Stimulated activated CD8-positive, alpha-beta memory T cell treated with anti-CD3 and anti-CD28 coated beads, Interleukin-15, amount 100 ng/mL, for 24 hours (primary cell): ENCODE measurements at places on chromosomes 3 and 15.

DNA sequence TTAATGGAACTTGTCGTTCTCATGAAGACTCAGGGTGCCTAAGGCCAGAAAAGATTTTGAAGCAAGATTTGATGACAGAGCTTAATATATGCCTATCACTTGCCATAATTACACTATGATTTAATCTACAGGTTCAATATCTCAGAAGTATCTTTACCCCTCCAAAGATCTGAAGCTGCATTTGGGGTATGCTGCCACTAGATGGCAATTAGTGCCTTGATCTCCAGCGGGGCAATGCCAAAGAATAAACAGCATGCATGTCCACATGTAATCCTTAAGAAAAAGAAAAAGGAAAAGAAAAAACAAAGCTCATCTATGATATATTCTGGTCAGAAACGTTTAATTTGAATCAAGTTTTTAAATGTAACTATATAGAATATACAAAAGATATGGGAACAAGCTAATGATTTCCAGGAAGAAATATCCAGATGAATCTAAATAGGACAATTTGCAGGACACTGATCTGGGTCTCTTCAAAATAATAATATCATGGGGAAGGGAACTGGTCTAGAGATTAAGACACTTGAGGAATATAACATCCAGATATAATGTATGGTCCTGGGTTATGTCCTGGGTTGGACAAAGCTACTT lies 55.0 kb upstream of the SOX14 start:
- no peak for DNase-seq

DNA sequence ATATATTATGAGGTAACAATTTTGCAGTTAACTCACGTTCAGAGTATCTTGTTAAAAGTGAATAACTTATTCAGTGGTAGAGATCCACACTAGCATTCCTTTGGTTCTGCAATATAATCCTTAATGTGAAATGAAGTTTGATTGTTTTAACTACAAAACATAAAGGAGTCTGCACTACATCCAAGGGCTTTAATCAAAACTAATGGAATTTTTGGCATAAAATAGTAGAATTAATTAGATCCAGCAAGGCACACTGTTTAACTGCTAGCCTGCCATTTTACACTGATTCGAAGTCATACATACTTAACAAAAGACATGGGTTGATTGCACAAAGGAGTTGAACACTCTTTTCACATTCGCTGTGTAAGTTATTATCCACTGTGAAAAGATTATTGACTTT lies 263.0 kb upstream of the ROBO2 start:
- DNase-seq: no peak

DNA sequence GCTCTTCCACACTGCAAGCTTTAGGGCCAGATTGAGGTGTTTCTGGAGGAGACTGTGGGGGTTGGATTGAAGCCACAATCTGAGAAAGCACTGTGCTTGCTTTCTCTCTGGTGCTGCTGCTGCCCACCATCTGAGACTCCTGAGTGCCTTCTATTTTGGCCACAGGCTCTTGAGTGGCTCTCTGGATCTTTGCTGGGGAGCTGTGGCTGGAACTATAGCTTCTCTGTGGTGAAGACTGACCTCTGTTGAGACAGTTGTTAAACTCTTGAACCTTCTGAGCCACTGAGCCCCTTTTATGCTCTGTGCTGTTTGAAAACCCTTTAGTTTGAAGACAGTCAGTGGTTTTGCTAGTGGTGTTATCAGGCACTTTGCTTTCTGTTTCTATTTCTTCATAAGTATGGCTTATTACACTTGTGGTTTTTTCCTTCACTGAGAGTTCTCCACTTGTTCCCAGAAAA lies 108.7 kb upstream of the TSPAN3 start:
- no peak for DNase-seq

- no peak for DNase-seq
These were observed 82.7 kb upstream of the VGLL3 start for GRCh38 chr3:87073496-87074145.

- DNase-seq: no peak
These were observed 100.4 kb upstream of the NDN start for GRCh38 chr15:23787346-23788105.

GRCh38 chr3:24622138-24622537 lies 127.5 kb upstream of the THRB start:
- DNase-seq: no peak

DNA sequence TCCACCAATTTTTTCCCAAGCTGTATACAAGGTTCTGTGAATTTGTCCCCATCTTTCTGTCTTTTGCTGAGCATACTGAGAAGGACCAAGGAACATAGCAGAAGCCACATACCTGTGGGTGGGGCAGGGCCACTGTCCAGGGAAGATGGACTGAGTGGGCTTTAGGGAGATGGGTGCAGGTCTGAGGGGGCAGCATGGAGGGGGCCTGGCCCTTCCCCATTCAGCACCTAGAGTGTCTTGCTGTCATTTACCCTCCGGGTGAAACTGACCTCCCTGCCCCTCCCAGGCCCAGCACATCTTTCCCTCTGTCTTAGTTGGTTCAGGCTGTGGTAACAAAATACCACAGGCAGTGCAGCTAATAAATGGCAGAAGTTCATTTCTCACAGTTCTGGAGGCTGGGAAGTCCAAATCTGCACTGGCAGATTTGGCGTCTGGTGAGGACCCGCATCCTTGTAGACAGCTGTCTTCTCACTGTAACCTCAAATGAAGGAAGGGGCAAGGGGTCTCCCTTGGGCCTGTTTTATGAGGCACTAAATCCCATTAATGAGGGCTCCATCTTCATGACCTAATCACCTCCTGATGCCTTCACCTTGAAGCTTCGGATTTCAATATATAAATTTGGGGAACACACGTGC lies 180.0 kb upstream of the SMAD3 start:
- no peak for DNase-seq

DNA sequence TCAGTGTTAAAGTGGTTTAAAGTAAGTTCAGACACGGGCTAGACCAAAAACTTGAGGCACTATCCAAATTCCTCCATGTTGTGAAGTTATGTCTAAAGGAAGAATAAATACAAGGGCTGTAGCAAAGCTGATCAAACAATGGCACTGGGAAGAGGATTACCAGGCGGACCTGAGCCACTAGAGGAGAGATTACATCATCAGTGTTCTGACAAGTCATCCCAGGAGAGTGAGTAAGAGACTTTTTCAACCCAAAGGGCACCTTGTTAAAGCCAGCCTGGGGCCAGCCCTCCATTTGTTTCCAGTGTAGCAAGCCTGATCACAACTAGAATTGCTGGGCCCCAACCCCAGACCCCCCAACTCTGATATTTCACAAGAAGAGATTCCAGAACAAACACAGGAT lies 166.9 kb downstream of the DCLK3 start:
- no peak for DNase-seq

DNA sequence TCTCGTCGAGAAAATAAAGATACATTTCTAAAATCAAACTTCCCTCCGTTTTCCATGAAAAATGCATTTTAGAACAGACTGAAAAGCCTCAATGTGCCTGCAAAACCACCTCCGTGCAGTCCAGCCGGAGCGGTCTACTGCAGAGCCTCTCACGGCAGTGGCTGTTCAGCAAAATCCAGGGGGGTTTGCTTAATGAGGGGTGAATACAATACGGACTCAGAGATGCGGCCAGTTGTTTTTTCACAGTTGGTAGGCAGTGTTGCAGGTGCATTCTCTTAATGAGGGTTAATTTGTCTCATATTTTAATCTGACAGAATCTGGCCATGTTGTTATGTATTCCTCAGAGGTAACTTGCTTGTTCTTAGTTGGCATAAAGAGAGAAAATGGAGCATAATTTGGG lies 223.0 kb downstream of the EBLN2 start:
- no peak for DNase-seq

DNA sequence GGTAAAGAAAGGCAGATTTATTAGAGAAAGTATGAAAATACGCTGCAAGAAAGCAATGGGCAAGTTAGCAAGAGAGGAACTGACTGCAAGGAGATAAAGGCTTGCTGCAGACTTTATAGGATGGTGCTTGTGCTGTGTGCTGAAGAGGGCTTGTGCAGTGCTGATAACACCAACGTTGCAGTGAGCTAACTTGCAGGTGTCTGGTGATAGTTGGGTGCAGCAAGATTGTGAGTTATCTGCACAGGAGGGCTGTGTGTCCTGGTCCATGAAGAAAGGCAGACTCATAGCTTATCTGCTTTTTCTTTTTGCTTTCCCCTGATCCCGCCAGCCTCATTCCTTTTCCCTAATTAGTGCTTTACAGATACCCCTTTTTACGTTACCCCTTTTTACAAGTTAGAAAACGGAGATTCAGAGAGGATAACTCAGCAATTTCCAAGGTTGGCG lies 58.0 kb upstream of the ZNF148 start:
- no peak for DNase-seq

DNA sequence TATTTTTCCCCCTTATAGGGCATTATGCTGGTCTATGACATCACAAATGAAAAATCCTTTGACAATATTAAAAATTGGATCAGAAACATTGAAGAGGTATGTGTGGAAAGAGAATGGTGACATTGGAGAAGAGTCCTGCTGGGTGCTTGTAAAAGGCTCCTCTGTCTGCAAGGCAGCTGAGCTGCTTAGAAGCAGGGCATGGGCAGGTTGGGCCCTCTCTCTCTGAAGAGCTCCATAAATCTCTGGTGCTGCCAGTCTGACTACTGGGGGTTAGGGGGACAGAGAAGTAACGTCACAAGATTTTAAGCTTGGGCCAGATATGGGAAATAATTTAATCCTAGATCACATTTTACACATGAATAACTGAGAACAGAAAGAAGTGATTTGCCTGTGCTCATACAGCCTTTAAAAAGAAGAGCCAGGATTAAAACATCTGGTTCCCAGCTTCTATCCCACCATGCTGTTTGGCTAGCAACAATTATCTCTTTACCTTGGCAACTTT lies 21.9 kb upstream of the APH1B start:
- no peak for DNase-seq

DNA sequence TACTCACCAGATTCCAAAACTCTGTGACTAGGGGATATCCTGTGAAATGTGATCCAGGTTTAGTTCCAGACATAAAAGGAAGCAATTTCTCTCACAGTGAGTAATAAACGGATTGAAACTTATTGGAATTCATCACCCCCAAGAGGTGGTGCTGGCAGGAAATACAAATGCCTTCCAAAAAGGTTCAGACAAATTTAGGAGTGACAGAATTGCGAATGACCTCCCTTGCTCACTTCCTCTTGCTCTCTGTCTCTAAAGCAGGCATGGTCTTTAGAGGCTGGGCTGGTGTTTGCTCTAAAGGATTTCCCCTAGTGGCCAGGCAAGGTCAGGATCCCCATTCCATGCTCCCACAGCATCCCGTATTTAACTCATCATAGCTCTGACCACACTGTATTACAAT lies 449.4 kb upstream of the PPP2R3A start:
- no peak for DNase-seq

- no peak for DNase-seq
These were observed 38.5 kb downstream of the SMAD3 start for GRCh38 chr15:67103869-67104268.

GRCh38 chr3:54830658-54831057 lies 97.2 kb downstream of the LRTM1 start:
- DNase-seq: no peak

DNA sequence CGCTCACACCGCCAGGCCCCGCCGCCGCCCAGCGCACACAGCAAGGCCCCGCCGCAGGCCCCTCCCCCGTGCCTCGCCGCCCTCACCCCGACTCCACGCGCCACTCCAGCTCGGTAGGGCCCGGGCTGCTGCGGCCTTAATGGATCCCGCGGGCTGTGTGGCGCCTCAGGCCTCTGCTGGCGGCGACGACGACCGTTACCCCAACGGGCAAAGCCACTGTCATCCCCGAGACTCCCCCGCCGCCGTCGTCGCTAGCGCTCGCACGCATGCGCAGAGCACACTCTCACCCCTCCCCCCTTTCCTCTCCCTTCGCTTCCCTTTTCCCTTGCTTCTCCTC lies at the start of gene MSL2:
MSL2 (minus strand) TSS at position 272 of the 337 bp plus-strand sequence. CDS start 1,222 bp downstream, outside the sequence.
- no peak for DNase-seq

GRCh38 chr3:167684388-167684993 lies 30.7 kb upstream of the WDR49 start:
- DNase-seq: no peak

GRCh38 chr3:125125821-125126245 lies 70.0 kb upstream of the HEG1 start:
- DNase-seq: no peak

DNA sequence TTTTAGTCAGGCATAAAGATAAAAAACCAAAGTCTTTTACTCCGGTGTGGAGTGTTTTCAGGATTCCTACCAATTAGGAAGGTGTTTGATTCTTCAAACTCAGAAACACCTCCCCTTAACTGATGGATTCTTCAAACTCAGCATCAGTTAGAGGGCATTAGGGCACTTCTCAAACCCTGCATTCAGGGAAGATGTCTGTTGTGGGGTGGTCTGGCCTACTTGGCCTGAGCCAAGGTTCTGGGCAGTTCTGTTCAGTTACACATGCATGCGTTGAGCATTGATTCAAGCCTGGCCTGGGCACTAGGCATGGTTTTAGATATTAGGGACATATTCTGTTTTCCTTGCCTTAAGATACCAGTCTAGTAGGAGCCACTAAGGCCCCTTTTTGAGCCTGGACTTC lies 1.0 kb downstream of the HGD start:
- DNase-seq: no peak

DNA sequence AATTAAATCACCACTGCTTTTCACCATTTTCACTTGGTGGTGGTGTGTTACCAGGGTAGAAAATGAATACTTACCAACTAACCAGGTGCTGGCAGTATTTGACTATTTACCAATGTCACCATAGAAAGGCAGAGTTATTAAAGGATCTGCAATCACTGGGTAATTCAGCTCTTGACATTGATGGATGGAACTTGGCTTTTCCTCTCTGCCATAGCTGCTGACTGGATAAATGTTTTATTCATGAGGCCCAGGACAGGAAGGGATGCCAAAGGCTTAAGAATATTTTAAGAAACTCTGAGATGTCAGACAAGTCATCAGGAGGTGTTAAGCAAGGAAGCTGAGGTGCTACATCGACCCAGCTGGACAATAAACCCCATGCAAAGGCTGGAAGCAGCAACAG lies 495.5 kb upstream of the CFAP20DC start:
- DNase-seq: no peak

- no peak for DNase-seq
These were observed 3.4 kb upstream of the RFTN1 start for GRCh38 chr3:16516695-16517481.

DNA sequence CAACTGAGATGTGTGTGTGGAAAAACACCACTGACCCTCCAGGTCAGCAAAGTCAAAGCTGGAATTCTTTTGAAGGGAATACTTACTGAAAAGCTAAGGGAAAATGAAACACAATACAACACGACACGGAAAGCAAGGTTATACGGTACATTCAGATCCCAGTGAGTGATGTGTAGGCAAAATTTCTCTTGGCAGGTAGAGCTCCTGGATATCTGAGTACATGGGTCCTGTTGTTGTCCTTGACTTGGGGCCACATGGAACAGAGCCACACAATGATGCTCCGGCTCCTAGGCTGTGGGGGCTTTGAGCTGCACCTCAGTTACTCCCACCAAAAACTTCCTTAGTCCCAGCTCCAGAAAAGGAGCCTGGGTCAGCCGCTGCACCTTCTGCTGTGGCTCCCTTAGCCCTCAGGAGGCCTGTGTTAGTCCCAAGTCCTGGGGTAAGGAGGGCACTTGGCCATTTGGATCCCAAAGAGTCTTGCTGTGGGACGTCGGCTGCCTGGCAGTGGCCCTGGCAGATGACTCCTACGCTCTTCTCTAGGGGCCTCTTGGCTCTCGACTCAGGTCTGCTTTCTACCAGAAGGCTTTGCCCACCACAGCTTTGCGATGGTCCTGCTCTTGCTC lies 95.6 kb downstream of the ADCY5 start:
- DNase-seq: no peak

- no peak for DNase-seq
These were observed 63.0 kb downstream of the CHSY1 start for GRCh38 chr15:101188637-101189408.
